ENCODE measurements at places on chromosomes 16 and 17. TPM values are rescaled to one million over a fixed set of nuclear protein-coding genes. Genes with fewer than 3 reads are reported as not detected.
A peak's percentile ranks its signal among the peaks of the same experiment; 100 is the strongest.

- no peak overlapping the region for H3K4me3 ChIP-seq
- no peaks in the 10 kb centered on the region for H3K36me3 ChIP-seq
- H3K27me3 ChIP-seq = no peaks in the 10 kb centered on the region
- H3K27ac ChIP-seq = no peak overlapping the region
- H3K4me1 ChIP-seq = peaks cover 18% of the 10 kb centered on the region
- no peak for DNase-seq
Measured at GRCh38 chr17:66671156-66671555, 163.8 kb upstream of the CACNG5 start.

GRCh38 chr17:80025140-80025539, 10.5 kb downstream of the TBC1D16 start:
- no peaks in the 10 kb centered on the region for H3K27me3 ChIP-seq
- no peaks in the 10 kb centered on the region for H3K36me3 ChIP-seq
- peak overlapping the region; percentile 5 for H3K27ac ChIP-seq
- no peaks in the 10 kb centered on the region for H3K4me1 ChIP-seq
- no peak overlapping the region for H3K4me3 ChIP-seq

Gene ZNF764
- total RNA-seq = 5.7 TPM

GRCh38 chr16:8645831-8646230, 24.3 kb downstream of the METTL22 start:
- H3K4me3 ChIP-seq = no peak overlapping the region
- no peak for DNase-seq
- no peaks in the 10 kb centered on the region for H3K27me3 ChIP-seq
- H3K27ac ChIP-seq = no peak overlapping the region

- no peaks in the 10 kb centered on the region for H3K36me3 ChIP-seq
- no peak overlapping the region for H3K4me3 ChIP-seq
- no peaks in the 10 kb centered on the region for H3K27me3 ChIP-seq
- H3K4me1 ChIP-seq = no peaks in the 10 kb centered on the region
- no peak for DNase-seq
Measured at GRCh38 chr16:48168075-48168474, 12.3 kb upstream of the ABCC12 start.

DNA sequence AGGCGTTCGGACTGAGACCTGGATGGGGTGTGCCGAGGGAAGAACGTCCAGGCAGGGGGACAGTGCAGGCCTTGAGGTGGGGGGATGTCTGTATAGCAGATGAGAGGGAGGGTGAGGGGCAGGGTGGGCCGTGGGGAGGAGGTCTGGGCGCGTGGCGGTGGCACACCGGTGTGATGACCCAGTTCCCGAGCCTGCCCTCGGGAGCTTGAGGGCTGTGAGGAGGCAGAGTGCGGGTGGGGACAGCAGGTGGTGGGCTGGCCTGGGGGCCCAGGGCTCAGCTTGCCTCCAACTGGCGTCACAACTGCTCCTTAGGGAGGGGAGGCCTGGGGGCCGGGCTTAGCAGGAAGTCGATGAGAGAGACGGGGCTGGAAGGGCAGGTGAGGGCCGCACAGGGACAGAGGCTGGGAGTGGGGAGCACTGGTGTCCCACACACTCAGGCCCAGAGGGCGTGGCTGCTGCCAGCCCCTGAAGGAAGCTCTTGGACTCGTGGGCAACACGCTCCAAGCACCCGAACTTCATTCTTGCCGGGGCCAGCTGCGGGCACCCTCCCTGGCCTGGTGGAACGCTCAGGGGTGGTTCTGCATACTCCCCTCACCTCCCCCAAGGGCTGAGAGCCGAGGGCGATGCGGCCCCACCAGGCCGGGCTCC, 6.5 kb downstream of the CACNA1H start:
- H3K27me3 ChIP-seq = peaks cover 67% of the 10 kb centered on the region
- H3K27ac ChIP-seq = no peak overlapping the region
- no peaks in the 10 kb centered on the region for H3K4me1 ChIP-seq
- H3K4me3 ChIP-seq = no peak overlapping the region
- no peak for DNase-seq
- H3K36me3 ChIP-seq = no peaks in the 10 kb centered on the region

DNA sequence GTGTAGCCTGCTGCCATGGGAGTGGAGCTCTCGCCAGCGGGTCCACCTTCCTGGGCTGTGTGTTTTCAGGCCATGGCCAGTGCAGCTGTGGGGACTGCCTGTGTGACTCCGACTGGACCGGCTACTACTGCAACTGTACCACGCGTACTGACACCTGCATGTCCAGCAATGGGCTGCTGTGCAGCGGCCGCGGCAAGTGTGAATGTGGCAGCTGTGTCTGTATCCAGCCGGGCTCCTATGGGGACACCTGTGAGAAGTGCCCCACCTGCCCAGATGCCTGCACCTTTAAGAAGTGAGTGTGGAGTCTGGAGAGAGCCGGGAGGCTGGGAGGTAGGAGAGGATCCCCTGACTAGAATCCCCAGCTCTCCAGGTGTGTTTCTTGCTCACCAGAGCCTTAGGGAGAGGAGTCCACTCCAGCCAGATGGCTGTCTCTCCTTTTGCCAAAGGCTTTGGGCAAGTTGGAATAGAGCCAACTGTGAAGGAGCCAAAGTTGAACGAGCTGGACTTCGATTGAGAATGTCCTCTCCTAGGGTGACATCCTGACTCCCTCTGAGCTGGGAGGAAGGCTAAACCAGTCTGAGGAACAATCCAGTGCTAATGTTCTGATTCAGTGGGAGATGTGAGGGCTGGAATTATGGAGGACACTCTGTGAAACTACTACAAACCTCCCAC, 24.4 kb upstream of the EFCAB13 start:
- H3K27me3 ChIP-seq = no peaks in the 10 kb centered on the region
- no peaks in the 10 kb centered on the region for H3K4me1 ChIP-seq
- H3K36me3 ChIP-seq = no peaks in the 10 kb centered on the region
- DNase-seq = no peak
- H3K4me3 ChIP-seq = no peak overlapping the region
- H3K27ac ChIP-seq = no peak overlapping the region

Gene NLRP1
- 32.2 TPM for total RNA-seq

- peaks cover 27% of the 10 kb centered on the region for H3K36me3 ChIP-seq
- H3K27ac ChIP-seq = no peak overlapping the region
- no peak overlapping the region for H3K4me3 ChIP-seq
- no peaks in the 10 kb centered on the region for H3K27me3 ChIP-seq
- no peaks in the 10 kb centered on the region for H3K4me1 ChIP-seq
Measured at GRCh38 chr16:74877706-74878105, 103.1 kb upstream of the FA2H start.

Gene TCF25
- 104 TPM for total RNA-seq

DNA sequence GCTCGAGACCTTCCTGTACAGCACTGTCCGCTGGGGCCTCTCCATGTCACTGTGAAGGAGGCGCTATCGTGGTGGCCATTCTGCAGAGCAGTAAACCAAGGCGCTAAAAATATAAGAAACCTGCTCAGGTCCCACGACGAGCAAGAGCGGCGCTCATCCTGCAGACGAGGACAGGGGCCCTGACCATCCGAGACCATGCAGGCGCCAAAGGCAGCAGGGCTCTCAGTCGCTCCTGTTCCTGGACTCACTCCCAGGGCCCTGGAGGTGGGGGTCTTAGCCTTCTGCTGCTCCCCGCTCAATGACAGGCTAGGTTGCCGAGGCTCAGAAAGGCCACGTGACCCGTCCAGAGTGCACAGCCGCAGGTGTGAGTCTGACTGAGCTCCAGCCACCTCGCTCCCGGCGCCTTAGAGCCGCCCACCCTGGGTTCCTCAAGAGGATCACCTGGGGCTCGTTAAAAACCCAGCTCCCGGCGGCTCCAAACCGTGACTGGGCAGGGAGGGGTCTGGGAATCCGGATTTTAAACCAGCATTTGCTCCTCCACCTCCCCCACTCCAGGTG, 509 bp upstream of the ATP2C2 start:
- no peak for DNase-seq
- H3K4me1 ChIP-seq = no peaks in the 10 kb centered on the region
- no peak overlapping the region for H3K4me3 ChIP-seq

Gene GPRC5B
- 1.5 TPM for total RNA-seq

GRCh38 chr17:28144019-28144418, 101.5 kb downstream of the NLK start:
- DNase-seq = no peak
- H3K4me1 ChIP-seq = no peaks in the 10 kb centered on the region
- no peak overlapping the region for H3K4me3 ChIP-seq
- H3K36me3 ChIP-seq = no peaks in the 10 kb centered on the region
- no peak overlapping the region for H3K27ac ChIP-seq

Gene RAMP2
- total RNA-seq = 8.4 TPM

Gene TRPV2
- total RNA-seq = 29.0 TPM

Data from thymus (tissue), 14 donors.